Cerebellar nuclear complex (tissue), 1 donor: ENCODE measurements at places on chromosomes 1 and 21.

- DNase-seq = no peak
These were observed 670.9 kb upstream of the NR5A2 start for GRCh38 chr1:199356561-199356960.

GRCh38 chr1:109509176-109510134 is at the start of gene AMIGO1:
AMIGO1 (minus strand) TSS chr1:109509727; CDS start chr1:109508912, 815 bp downstream.
- DNase-seq = no peak

GRCh38 chr1:210236386-210236839 is 3.8 kb downstream of the SERTAD4 start:
- no peak for DNase-seq

DNA sequence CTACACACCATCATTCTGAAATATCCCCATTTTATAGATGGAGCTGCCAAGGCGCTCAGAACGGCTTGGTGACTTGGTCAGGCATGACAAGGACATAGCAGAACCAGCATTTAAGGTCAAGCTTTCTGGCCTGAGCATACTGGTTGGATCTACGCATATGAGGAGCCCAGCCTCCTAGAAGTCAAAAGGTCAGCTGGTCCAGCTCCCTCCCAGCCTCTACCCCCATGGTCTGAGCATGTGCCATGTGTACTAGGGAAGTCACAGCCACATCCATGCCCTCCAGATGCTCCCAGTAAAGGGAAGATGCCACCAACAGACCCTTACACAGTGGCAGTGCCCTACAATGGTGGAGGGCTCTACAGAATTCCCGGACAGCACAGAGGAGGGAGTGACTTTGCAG is 96.7 kb downstream of the EPHB2 start:
- DNase-seq = no peak

GRCh38 chr21:38140207-38140903 is 116.4 kb upstream of the KCNJ15 start:
- DNase-seq = no peak

GRCh38 chr1:116375887-116376728 is 3.1 kb downstream of the ATP1A1 start:
- no peak for DNase-seq

DNA sequence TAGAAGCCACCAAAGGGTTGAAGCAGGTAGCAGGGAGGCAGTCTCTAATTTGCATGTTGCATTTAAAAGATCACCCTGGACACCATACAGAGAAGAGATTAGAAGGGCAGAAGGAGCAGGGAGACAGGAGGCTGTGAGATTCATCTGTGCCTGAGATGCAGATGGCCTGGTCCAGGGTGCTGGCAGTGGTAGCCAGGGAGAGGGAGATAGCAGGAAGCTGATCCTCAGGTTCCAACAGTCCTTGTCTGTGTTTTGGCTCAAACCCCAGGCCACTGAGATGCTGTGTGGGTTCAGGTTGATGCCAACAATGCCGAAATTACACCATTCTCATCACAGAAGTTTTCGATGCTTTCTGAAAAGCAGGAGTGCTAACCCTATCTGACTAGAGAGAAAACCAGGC is 113.7 kb downstream of the KAZN start:
- peak; percentile 22 for DNase-seq

GRCh38 chr1:215479567-215479966 is 87.5 kb upstream of the KCTD3 start:
- DNase-seq = no peak

DNA sequence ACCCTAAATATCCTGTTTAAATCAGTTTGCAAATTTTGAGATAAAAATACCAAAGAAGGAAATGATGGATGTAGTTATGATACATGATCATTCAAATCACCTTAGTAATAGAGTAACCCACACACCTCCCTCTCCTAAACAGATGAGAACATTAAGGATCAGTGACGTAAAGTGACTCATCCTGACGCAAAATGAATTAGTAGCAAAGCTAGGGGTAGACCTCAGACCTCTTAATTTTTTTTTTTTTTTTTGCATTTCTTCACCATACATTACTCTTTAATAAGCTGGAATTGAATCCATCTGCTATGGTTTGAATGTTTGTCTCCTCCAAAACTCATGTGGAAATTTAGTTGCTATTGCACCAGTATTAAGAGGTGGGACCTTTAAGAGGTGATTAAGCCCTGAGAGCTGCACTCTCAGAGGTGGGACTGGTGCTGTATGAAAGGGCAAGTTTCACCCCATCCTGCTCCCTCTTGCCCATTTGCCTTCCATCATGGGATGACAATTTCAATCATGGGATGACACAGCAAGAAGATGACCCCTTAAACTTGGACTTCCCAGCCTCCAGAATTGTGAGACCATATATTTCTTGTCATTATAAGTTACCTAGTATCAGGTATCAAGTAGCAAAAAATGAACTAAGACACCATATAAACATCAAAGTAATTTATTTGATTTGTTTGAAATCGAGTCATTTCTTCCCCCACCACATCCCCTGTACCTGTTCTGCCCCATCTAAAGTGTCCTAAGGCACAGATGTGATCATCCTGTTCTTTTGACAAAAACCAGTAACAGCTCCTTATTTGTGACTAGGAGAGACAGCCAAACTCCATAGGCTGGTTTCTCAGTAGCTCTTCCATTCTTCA is 114.6 kb upstream of the DUSP10 start:
- DNase-seq = no peak

DNA sequence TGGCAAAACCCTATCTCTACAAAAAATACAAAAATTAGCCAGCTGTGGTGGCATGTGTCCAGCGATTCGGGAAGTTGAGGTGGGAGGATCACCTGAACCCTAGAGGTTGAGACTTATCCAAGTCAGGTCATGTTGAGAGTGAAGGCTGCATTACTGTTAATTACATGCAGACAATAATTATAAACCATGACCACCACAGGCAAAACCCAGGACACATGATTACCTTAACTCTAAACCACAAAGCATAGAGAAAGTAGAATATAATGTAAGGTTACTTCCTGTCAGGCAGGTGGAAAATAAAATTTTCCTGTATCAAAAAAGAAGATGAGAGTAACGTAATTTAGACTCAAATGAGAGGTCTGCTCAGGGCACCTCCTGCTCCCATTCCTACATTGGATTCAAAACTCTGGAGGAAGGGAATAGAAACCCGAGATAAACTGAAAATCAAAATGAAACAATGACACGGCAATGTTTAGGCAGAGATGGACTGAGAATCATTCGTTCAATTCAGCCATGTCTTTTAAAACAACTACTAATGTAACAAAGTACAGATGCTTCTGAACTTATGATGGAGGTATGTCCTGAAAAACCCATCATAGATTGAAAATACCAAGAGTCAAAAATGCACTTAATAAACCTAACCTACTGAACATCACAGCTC is 33.6 kb downstream of the RGS8 start:
- DNase-seq = no peak

DNA sequence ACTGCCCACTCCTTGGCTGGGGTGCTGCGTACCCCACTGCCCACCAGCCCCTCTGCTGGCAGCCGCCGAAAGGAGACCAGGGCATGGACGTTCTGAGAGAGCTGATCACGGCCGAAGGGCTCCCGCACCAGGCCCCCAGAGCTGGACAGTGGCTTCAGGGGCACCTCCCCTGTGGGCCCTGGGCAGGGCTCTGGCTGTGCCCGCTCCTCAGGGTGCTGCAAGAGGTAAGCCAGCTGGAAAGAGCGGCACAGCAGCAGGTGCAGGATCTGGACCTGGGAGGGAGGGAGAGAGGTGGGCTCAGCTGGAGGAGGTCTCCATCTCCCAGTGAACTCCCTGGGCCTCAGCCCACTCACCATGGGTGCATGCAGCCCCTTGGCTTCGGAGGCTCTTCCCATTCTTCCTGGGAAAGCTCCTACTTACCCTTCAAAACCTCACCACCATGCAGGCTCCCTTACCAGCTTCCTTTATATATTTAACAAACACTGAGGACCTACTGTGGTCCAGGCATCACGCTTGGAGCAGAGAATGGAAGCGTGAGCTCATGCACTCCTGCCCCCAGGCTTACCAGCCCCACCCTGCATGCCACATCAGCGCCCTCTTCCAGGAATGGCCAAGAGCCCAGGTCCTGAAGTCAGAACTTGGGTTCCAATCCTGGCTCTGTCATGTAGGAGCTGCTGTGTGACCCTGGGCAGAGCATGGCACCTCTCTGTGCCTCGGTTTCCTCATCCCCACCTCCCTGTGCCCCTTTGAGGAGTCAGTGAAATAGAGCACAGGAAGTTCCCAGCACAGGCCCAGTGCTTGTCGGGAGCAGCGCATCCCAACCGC is 6.8 kb upstream of the KIF17 start:
- no peak for DNase-seq

GRCh38 chr1:107794571-107794970 is 170.4 kb downstream of the VAV3 start:
- DNase-seq = no peak

DNA sequence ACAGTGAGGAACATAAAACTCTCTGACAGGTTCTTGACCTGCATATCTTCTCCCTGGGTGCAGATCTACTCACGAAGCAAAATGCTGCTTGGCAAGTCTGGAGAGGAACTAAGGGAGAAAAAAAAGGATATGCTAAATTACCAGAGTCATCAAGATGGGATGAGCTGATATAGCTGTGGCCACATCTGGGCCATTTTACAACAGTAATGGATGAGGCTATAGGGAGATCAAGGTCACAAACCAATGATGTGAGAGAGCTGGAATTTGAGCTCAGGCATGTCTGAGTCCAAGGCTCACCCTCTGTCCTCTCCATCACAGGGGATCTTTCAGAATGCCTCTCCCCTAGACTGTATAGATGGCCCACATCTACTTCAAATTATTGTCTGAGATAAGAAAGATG is 26.2 kb downstream of the ZMYND12 start:
- no peak for DNase-seq

- DNase-seq = no peak
These were observed 458.9 kb downstream of the NCAM2 start for GRCh38 chr21:21457077-21457476.

DNA sequence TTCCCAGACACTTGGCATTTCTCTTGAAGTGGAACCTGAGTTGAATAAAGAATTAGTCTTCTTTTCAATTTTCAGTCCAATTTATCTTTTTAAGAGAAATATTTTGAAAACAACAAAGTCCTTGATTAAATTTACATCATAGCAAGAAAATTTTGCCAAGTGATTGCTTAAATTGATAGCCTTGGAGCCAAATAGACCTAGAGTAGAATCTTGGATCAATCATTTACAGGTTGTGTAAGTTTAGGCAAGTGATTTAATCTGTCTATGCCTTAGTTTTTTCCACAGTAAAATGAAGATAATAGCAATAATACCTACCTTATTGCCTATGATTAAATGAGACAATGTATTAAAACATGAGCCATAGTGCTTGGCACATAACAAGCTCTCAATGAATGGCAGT is 113.9 kb downstream of the LHX9 start:
- no peak for DNase-seq

- DNase-seq = no peak
These were observed 13.3 kb upstream of the ERICH3 start for GRCh38 chr1:74686928-74687327.

DNA sequence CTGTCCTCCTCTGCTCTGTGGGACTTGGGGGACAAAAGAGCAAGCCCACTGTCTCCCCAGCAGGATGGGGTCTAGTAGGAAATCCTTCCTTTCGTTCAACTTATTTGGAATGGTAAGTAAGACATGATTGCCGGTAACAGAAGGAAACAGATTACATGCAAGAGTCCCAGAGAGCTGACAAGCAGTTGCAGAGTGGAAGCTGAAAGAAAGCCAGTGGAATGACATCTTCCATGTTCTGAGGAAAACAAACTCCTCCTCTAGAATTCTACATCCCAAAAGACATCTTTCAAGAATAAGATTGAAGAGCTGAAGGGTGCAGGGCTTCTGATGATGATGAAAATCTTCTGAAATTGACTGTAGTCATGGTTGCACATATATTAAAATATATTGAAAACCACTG is 619.4 kb downstream of the KIF26B start:
- DNase-seq = no peak

- DNase-seq = no peak
These were observed 390.4 kb upstream of the ADGRL2 start for GRCh38 chr1:81410351-81410750.

- DNase-seq = no peak
These were observed 161.7 kb downstream of the PLPP3 start for GRCh38 chr1:56417646-56418045.
